NCI-H2227 treated with DMSO at 0.1 percent for 48 hours (cell line): ENCODE measurements at places on chromosomes 4 and X.

DNA sequence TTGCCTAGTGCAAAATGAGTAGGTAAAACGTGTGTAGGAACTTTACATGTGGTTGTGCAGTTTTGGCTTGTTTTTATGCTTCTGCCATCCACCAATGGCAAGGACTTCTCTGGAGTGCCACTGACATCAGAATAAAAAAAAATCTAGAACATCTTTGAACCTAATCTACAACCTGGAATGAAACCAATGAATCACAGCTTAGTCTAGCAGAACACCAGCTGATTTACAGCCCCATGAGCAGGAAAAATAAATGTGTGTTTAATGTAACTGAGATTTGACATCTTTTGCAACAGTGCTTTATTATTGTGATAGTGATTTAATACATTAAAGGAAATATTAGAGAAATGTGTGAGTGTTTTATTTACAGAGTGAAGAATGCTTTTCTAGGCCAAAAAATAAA lies 995.1 kb downstream of the PCDH7 start:
- no peak for DNase-seq

GRCh38 chr4:184399512-184399908 lies 74.8 kb downstream of the IRF2 start:
- DNase-seq = no peak

- DNase-seq = no peak
Observed at GRCh38 chr4:126701756-126702155, 931.0 kb upstream of the INTU start.

- DNase-seq = no peak
Observed at GRCh38 chrX:154352012-154352401, 22.4 kb downstream of the FLNA start.

DNA sequence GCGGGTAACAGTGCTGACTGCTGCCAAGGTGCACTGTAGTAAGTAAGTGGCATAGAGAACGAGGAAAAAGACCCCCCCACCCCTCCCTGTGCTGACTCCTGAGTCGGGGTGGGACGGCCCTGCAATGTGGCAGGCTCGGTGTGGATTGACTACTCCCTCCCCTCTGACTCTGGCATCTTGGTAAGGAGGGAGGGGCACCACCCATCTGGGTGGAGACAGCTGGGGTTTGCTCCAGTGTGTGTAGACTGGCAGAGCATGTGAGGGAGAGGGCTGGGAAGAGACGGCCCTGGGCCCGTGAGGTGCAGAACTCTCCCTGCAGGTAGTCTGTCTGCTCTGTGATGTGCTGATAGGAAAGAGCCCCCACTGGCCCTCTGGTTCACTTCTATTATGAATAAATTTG lies 31.0 kb downstream of the NSG1 start:
- DNase-seq = no peak

GRCh38 chrX:54194982-54195588 lies 12.0 kb upstream of the FAM120C start:
- DNase-seq = no peak

DNA sequence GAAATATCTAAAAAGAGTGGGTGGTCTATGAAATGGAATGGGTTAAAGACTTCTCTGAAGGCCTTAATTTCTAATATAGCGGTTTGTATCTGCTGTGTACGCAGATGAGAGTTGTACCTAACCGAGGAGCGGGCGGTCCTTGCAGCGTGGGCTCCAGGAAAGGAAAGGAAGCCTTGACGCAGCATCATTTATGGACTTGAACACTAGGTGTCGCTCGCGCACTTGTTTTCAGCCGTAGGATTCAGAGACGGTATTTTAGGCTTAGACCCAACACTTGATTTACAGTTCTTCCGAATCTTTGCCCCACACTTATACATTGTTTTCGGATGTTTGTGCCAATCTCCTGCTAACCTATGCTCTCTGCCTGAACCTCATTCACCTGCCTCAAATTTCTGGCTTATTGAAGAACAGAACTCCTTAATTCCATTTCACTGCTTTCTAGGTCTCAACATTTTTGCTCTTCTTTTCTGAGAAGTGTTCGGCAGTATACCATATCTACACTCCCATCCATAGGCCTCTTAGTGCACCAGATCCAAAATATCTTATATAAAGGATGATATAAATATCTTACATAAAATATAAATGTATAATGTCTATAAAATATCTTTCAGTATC lies 48.9 kb upstream of the AADAT start:
- DNase-seq = peak; percentile 76

DNA sequence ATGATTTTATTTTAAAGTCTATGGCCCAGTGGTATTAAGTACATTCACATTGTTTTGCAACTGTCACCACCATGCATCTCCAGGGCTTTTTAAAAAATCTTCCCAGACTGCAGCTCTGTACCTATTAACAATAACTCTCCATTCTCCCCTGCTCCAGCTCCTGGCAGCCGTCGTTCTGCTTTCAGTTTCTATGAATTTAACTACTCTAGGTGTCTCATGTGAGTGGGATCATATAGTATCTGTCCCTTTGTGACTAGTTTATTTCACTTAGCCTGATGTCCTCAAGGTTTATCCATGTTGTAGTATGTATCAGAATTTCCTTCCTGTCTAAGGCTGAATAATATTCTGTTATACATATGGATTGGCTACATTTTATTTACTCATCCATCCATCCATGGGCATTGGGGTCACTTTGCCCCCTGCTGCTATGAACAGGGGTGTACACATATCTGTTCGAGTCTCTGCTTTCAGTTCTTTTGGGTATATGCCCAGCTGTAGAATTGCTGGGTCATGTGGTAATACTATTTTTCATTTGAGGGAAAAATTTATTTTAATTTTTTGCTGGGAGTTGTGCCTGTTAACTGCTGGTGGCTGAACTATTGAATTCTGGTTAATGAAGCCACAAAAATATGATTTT lies 131.3 kb downstream of the ARHGAP10 start:
- no peak for DNase-seq

DNA sequence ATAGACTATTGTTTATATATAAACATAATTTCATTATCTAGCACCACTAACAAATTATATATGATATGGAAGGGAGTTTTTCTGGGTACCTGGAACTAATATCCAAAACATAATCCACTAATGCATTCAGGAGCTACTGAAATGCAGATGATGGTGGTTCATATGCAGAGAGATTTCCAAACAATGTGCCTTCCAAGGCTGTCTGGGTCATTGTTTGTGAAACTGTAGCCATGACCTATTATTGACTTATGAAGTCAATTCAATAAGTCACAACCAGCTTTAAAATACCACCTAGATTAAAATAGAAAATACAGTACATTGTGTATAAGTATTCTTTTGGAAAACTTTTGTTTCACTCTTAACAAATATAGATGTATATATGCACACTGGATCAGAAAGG lies 237.0 kb upstream of the PRPS2 start:
- DNase-seq = no peak

DNA sequence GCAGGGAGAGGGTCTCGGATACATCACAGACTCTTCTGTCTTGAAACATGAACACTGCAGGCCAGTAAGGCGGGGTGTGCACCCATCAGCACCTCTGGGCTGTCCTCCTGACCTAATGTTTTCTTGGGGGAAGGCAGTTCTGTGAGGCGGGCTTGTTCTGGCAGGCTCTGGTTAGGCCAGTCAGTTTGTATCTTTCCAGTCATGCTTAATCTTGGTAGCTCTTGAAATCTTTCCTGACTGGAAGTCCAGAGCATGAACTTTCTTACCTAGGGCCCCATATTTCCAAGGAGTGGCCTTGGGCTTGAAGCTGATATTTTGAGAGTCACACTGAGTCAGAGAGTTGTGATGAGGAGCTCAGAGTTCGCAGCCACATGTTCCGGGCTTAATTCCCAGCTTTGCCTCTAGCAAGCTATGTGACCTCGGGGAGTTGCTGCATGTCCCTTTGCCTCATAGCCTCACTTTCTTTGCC lies 54.2 kb upstream of the RASSF6 start:
- DNase-seq = no peak

- no peak for DNase-seq
Observed at GRCh38 chr4:1002631-1003251, 8.7 kb upstream of the FGFRL1 start.

- DNase-seq = peak; percentile 29
Observed at GRCh38 chr4:40672528-40673522, 43.2 kb upstream of the RBM47 start.

- DNase-seq = no peak
Observed at GRCh38 chr4:163598028-163598427, 103.5 kb downstream of the TMA16 start.

DNA sequence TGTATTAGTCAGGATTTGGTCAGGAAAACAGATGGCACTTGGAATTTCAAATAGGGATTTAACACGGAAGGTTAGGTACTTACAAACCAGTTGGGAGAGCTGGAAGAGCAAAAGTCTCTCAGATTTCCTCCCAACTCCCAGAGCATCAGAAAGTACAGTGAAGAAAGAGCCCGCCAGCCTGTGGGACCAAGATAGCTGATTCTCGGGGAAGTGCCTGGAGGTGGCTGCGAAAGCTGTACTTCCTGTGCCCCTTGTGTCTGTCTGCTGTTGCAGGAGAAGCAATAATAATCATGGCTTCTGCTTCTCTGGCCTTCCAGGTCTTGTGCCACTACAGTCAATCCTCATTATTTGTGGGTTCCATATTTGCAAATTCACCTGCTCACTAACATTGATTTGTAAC lies 221.0 kb upstream of the BCOR start:
- DNase-seq = no peak

GRCh38 chrX:17842769-17843525 lies 18.2 kb downstream of the RAI2 start:
- no peak for DNase-seq
